ENCODE measurements at places on chromosomes 11 and 22.
A peak's percentile ranks its signal among the peaks of the same experiment; 100 is the strongest.

DNA sequence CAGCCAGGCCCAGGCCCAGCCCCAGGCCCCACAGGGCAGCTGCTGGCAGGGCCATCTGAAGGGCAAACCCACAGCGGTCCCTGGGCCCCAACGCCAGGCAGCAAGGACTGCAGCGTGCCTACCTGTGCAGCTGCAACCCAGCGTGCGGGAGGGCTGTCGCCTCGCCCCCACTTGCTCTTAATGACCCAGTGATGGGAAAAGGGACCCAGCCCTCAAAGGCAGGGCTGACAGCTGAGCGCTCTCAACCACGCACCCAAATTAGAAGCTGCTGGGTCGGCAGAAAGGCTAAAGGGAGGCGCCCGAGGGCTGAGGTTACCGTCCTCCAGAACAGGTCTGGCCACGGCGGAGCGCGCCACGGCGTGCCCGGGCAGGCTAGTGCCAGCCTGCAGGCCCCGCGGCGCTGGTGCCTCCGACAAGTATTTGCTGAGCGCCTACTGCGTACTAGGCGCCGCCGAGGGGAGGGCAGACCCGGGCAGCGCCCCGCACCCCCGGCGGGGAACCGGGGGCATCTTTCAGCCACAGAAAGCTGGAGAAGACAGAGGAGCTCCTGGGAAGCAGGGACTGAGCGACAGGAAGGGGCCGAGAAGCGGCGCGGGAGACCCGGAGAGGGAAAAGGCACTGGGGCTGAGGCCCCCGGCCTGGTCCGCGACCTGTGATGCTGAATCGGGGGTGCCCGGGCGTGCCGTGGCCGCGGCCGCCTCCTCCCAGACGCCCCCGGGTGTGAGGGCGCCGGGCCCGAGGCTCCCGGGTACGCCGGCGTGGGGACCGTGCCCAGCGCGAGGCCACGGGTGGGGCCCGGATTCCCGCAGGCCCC lies 773 bp downstream of the HRAS start:
- peak; percentile 34 for DNase-seq

DNA sequence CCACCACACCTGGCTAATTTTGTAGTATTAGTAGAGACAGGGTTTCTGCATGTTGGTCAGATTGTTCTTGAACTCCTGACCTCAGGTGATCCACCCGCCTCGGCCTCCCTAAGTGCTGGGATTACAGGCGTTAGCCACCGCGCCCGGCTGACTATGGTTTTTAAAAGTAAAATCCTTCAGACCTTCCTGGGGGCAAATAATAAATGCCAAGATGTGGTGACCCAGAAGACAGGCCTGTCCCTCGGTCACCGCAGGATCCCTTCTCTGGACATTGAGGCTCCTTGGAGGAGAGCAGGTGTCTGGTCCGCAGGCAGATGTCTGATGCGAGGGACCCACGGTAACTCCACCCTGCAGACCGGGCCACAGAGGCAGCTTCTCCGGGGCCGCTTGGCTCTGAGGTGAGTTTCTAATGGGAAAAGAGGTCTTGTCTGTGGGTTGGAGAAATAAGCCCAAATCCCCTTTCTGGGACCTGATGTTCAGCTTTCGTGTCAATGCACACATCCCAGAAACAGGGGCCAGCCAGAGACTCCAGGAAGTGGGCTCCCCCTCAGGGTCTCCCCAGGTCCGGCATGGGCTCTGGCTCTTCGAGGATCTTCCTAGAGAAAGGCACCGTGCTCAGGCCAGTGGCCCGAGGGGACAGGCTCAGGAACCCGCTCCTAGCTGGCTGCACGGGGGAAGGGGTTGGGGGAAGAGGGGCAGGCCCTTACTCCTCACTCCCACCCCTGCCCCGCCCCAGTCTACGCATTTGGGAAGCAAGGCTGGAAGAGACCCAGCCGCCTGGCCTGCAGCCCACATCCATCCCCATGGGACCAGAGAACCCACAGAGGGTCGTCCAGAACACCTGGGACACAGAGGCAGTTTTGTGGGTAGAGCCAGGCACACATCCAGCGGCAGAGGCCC lies 100.6 kb downstream of the WNT7B start:
- DNase-seq: no peak

DNA sequence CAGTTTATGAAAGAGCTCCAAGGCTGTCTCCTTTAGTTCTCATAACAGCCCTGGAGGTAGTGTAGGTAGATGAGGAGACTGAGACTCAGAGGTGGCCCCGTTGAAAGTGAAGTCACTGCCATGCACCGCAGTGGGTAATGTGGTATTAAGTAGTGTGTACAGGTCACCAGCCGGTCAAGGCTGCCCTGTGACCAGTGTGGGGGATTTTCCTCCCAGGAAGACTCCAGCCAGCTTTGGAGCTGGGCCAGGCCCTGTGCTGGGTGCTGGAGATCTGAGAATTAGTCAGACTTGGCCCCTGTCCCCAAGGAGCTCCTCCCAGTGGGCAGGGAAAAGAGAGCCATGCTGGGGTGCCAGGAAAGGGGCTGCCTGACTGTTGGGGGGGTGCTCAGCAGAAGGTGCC lies 5.3 kb downstream of the OMP start:
- DNase-seq: no peak

DNA sequence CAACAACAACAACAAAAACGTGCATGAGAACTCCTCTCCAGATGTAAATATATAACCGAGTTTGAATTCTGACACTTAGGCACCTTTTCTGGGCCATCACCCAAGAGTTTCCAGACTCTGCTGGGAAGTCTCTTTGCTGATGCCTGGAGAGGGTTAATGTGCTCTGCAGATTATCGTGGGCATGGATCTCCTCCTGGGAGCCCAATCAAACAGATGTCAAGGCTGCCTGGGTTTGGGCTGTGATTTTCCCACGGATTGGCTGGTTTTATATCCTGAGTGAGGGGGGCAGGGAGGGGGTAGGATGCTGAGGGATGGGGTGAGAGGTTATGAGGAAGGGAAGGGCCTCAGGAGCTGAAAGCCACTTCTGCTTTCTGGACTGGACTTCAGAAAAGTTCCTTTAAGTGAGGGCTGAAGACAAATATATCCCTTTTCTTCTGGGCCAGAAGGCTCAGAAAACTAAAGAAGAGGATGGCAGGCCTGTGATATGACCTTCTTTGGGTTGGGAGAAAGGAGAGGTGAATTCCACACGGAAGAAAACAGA lies 4.2 kb downstream of the ELF5 start:
- no peak for DNase-seq

DNA sequence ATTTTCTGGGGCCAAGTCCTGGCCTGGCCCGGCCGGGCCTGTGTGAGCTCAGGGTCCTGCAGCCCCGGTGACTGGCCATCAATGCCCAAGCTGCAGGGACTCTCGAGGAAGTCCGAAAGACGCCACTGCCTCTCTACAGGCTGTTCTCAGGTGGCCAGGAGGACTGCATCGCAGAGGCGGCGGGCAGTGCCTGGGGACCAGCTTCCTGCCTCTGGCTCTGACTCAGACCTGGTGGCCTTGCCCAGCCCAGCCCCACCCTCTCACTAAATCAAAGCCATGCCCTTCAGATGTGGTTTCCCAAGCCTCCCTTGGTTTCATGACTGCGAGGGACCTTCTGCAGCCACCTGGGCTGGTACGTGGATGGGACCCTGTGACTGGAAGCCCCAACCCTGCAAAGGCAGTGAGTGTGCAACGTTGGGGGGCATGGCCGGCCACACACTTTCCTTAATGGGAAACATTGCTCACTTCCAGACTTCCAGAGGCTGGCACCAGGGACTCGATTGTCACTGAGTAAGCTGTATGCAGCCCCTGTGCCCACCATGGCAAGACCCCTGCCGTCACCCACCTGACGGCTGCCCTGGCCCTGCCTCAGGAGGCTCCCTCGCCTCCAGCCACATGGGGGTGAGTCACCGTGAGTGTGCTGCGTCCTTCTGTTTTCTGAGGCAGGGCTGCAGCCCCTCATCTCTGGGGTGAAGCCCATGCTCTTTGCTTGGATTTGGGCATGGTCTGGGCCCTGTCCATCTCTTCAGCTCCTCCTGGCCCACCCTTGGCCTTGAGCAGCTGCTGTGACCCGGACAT lies 6.0 kb upstream of the FGF3 start:
- DNase-seq: no peak

DNA sequence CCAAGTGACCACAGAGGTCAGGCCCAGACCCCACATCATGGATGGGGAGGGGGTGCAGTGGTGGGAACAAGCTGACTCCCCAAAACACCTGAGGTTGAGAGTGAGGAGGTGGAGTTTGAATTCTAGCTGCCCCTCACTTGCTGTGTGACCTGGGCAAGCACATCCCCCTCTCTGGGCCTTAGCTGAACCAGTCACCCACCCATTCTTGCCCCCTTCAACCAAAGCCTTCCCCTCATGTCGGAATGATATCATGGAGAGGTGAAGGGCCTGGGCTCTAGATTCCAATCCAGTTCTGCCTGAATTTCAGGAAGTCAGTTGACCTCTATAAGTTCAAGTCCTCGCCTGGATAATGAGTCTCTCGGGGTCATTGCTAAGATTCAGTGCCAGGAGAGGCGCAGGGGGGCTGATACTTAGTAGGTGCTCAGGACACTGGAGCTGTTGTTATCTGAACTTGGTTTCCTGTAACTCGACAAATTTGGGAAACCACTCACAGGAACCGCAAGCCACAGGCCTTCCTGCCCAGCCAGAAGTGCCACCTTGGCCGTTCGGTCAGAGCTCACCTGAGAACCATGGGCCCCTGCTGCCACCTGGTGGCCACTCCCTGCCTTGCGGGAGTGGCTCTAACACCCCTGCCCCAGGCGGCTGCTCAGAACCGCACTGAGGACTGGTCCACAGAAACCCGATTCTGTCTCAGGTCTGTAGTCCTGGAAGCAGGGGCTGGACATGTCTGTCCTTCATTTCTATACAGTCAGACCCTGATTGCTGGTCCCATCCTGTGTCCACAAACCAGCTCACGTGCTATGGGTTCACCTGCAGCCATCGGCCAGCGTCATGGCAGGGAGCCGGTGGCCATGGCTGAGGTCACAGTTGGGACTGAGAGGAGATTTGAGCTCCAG lies 6.9 kb downstream of the CDC42EP1 start:
- DNase-seq: peak; percentile 90

DNA sequence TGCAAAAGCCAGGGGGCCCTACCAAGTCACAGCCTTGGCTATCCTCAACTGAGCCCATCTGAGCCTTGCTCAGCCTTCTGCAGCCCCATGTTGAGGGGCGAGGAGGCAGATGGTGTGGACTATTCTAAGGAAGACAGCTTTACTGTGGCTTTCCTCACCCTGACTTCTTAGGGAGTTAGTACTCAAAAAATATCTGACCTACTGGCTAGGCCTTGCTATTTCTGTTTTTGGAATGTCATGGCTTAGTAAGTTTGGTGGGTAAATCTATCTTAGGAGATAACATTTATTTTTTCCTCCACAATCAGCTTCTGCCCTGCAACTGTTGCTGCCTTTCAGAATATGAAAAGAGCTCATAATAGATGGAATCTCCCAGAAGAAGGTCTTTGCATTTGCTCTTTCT lies 80.9 kb downstream of the LDLRAD3 start:
- no peak for DNase-seq

DNA sequence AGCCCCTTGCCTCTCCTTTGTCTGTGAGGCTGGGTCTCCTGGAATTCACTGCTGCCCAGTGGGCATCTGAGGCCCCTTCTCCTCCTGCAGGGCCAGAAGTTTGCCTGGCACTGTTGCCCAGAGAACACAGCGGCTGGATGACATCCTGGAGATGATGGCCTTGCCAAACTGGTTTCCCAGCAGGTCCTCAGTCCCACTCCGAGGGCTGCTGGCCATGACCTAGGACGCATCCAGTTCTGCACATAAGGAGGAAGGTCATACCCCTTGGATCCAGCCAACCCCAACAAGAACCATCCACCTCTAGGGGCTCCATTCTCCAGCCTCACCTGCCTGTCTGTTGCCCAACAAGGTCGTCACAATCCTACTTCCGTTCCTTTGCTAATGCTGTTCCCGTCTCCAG lies 3.4 kb upstream of the SMTN start:
- DNase-seq: no peak

- DNase-seq: no peak
Measured at GRCh38 chr11:44366741-44367140, 56.8 kb upstream of the ALX4 start.

DNA sequence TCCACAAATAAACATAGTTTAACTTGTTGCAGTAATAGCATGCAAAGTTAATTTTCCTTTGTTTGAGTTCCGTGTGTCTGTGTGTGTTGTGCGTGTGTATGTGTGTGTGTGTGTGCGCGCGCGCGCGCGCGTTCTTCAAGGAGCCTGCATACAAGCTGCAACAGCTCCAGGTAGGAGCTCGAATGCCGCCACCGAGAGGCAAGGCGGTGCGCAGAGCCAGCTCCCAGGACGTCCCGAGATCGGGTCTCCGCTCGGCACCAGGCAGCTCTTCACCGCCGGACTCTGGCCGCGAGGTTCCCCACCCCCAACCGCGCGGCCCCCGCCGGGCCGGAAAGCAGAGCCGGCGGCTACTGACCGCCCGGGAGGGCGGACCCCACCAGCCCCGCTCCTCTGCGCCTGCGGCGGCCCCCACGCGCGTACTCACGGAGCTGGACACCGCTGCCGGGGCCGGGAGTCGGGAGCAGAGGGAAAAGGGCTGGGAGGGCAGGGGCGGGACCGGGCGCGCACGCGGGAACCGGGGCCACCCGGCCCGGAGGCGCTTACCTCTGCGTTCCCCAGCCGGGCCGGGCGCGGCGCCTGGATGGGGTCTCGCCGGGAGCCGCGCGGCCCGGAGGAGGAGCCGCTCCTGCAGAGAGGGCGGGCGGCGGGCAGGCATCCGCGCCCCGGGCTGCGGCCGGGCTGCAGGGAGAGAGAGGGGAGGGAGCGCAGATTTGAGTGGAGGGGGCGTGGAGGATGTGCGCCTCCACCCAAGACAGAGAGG lies 40.4 kb upstream of the AKIP1 start:
- DNase-seq: peak; percentile 10

DNA sequence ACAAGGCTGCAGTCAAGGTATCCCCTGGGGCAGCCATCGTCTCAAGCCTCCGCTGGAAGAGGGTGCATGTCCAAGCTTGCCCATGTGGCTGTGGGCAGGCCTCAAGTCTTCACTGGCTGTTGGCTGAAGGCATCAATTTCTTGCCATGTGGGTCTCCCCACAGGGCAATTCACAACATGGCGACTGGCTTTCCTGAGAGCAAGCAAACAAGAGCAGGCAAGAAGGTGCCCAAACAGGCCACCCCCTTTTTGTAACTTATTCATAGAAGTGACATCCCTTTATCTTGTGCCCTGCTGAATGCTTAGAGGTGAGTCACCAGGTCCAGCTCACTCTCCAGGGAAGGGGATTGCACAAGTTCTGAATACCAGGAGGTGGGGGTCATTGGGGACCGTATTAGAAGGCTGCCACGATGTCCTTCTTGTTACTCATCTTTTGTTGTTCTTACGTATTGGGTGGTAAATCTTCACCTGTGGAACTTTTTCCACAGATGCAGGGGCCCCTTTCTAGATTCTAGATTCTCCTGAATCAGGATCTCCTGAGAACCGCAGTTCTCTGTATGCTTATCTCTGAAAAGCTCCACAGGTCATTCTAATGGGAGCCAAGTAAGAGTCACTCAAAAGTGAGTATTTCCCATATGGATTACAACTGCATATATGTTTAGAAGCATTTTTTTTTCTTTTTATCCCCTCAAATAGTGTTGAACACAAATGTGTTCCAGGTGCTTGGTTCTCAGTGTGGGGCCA lies 44.2 kb upstream of the MICAL2 start:
- DNase-seq: no peak

Data from stimulated activated CD4-positive, alpha-beta T cell treated with anti-CD3 and anti-CD28 coated beads, Interleukin-4, amount 100 ng/mL, for 24 hours (primary cell).